ENCODE measurements at places on chromosomes 2 and 18.

DNA sequence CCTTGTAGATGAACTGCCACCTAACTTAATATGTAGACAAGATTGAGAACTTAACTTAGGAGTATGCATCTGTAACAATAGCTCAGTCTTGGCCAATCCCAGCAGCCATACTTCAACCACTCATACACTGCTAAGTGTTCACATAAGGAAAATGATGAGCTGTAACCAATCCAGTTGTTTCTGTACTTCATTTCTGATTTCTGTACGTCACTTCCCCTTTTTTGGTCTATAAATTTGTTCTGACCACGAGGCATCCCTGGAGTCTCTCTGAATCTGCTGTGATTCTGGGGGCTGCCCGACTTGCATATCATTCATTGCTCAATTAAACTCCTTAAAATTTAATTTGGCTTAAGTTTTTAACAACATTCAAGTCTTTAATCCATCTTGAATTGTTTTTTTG, 6.4 kb downstream of the SH3YL1 start:
- no peak for DNase-seq

GRCh38 chr18:53817976-53818950, 406.2 kb downstream of the MBD2 start:
- DNase-seq: no peak

DNA sequence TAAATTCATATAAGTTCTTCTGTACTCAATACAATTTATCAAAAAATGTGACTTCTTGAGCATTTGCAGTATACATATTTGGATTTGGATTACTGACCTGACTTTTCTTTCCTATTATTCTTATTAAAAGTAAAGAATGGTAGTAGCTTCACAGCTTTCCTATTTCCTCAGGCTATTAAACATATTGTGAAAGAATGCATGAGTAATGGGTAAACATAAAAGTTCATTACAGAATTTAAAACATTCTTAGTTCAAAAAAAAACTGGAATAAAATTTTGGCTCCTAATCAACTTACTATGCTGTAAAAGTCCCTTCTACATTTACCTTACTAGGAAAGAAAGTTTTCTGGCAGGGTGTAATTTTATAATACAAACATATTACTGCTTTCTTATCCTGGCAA, 27.3 kb upstream of the C2orf66 start:
- DNase-seq: no peak

DNA sequence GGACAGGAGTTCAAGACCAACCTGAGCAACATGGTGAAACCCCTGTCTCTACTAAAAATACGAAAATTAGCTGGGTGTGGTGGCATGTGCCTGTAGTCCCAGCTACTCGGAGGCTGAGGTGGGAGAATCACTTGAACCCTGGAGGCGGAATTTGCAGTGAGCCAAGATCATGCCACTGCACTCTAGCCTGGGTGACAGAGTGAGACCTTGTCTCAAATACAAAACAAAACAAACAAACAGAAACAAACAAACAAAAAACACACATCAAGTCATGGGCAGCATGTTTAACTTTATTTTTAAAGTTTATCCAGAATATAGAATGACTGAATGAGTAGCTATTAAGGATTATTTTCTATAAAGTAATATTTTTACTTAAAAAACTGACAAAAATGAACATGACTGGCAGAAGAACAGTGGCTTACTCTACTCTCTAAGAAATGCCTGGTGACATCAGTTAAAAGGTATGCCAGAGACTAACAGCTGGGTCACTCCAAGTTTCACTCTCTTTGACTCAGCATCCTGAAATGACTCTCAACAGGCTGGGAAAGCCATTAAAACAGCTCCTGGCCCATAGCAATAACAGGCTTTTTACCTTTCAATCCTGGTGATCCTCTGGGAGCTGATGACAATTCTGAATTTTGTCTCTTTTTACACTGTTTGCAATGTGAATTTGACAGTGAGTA, 281.6 kb upstream of the STON1 start:
- no peak for DNase-seq

DNA sequence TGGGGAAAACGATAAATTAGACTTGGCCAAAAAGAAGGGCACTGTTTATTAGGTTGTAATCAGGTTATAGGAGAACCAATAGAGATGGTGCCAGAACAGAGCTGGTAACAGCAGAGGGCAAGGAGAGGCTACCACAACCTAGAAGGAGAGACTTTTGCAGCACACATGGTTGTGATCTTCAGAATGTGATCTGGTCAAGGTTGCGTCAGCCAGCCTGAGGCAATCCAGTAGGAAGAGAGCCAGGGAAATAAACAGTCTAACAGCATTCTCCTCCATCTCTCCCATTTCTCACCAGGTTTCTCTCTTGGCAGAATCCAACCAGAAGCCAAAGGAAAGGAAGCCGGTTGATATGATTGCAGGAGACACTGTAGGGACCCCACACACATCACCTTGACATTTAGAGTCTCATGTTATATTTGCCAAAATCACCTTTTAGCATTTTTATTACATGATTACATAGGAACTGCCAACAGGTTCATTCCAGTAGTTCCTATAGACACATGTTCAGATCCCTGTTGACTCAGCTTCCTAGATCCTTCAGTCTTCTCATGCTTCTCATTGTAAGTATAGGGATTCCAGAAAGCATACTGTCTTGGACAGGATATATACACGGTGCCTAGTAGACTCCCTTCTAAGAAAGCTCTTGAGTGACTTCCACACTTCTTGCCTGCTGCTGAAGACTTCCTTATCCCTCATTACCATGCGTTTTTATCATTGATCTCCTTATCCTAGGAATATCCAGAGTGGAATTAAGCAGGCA, 17.6 kb upstream of the SPATS2L start:
- DNase-seq: no peak

GRCh38 chr2:100146657-100146960, 4.2 kb upstream of the AFF3 start:
- DNase-seq: no peak

- DNase-seq: no peak
Measured at GRCh38 chr2:18834341-18834740, 245.0 kb upstream of the NT5C1B start.

DNA sequence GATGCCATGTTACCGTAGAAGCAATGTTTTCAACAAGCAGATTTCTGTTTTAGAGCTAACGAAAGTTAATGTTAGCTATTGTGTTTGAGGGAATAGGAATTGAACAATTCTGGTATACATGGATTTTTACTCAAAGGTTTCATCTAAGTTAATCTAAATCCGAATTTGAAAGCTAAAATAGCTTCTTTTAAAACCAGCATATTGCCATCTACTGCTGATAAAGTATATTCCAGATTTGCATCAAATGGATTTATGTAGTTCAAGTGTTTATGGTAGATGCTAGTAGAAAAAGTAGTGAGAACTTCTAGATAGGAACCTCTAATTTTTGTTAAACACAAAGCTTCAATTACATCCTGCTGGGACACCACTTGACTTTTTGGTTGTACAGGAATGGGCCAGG, 1569.5 kb upstream of the NXPH2 start:
- no peak for DNase-seq

DNA sequence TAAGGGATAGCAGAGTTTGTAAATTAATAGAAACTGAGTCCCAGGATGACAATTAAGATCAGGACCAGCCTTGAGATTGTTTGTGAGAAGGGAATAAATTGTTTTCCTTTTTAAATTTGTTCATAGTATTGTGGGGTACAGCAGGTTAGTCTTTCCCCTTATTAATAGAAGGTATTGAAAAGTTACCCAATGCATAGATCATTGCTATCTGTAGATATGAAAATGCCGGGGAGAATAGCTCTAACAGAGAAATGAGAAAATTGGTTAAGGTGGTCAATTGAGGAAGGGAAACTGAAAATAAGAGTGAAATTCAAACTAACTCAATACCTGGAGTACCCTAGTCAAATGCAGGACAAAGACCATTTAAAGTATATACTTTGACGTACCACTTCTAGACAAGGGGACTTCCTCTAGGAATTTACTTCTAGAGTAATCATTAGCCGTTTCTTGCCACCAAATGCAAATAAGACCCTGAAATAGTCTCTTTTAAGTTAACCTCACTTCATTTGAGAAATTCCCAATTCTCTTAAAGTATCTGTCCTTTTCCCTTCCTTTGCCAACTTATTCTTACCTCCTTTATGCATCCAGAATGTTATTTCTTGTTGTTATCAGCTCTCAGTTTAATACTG, 1224.4 kb upstream of the LRRTM1 start:
- DNase-seq: no peak

DNA sequence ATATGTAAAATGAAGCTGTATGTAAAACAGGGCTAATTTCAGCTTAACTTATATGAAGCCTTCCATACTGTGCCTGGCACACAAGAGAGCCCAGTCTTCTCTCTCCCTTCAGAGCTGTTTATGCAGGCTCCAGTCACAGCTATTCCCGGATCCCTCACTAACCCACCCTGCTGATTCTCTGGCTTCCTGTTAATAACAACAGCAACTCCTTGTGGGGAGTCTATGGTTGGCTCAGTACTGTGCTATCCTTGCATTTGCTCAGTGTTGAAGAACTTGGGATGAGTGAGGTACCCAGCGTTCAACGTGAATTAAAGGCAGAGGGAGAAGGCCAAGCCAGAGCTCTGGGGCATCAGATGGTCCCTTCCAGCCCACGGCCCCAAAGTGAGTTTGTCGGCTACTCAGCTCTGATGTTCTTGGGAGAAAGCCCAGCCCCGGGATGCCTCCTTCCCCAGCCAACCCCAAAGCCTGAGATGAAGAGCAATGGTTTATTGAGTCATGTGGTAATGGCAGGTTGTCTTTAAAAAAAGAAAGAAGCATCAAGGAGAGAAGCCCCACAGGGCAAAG, 43.2 kb downstream of the PSD4 start:
- no peak for DNase-seq

- DNase-seq: no peak
Measured at GRCh38 chr2:66509326-66509811, 74.4 kb downstream of the MEIS1 start.

- no peak for DNase-seq
Measured at GRCh38 chr2:140786585-140786984, 1344.2 kb downstream of the LRP1B start.

GRCh38 chr18:10320791-10321190, 133.6 kb upstream of the APCDD1 start:
- no peak for DNase-seq

GRCh38 chr2:148674063-148675020, 29.8 kb downstream of the EPC2 start:
- no peak for DNase-seq

DNA sequence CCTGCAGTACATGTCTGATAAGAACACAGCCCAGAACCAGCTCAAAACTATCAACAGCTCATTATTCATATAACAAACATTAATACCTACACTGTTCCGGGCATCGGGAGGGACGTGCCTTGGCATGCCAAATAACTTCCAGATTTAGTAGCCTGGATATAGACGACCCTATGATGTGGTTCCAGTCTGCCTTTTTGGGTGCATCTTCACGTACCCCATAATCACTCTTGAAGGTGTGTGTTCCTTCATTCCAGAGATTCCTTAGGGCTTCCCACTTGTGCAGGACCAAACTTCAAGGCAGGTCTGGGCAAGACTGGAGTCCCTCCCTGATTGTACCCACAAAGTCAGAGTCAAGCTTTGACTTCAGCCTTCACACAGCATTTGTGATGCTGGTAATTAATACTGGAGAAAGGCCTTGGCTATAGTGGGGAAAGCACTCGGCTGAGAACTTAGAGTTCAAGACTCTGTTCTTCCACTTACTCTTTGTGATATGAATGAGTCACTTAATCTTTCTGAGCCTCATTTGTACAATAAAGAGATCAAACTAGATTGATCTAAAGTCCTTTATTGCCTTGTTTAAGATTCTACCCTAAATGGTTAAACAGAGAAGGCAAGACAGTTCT, 27.7 kb upstream of the SPATS2L start:
- DNase-seq: no peak

- DNase-seq: peak; percentile 59
Measured at GRCh38 chr2:143128681-143129580, at the start of gene ARHGAP15. TSS of gene ARHGAP15 (plus strand) at chr2:143129419.

DNA sequence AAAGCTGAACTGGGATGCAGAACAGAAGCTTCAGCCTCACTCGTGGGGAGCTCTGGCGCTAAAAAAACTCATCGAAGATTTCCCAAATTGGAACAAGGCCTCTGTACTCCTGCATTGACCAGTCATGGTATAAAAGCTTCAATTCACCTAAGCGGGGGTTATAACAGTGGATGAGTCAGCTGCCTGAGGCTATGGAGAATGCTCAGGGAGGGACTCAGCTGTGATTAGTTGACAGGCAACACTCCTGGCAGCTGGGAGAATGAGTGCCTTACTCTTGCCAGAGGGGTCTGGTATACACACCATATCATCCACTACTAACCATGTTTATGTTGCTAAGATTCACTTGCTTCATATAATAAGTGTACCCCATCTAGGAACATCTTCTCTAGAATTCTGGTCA, 350.6 kb upstream of the VRK2 start:
- DNase-seq: no peak

GRCh38 chr2:134943540-134943939, 24.9 kb downstream of the CCNT2 start:
- no peak for DNase-seq

DNA sequence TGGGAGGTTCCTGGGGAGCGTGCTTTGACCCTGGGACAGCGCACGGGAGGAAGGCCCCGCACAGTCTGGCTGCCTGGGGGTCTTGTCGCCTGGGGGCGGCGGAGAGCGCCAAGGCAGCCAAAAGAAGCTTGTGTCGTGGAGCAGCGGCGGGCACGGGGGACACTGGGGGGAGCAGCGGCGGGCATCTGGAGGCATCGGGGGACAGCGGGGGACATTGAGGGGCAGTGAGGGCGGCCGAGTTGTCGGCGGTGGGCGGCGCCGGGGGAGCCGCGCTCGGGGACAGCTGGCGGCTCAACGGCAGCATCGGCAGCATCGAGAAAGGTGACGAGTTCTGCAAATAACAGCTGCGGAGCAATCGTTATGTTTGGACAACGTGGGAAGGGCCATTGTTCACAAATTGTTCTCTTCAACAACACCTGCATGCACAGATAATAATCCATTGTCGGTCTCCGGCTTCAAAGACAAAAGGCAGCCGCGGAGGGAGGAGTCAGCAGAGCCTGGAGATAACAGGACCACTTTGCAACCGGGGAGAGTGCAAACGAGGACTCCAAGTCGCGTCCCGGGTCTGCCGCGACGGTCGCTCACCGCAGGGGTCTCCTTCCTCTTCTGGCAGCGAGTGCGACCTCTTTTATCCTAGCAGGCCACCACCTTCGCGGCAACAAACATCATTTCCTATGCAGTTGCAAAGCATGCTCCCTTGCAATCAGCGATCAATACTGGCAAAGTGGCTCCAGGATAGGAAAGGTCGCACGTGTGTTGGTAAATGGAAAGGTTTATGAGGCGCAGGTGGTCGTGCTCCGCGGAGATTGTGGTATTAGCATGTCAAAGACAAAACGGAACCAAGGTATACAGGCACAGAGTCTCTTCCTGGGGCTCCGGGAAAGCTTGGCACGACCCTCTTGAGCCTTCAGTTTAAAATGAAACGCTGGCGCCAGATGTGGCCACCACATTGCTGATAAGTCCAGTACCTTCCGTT, 132.3 kb upstream of the DLX2 start:
- DNase-seq: no peak

Data from stimulated activated CD8-positive, alpha-beta memory T cell treated with anti-CD3 and anti-CD28 coated beads, Interleukin-7, amount 100 ng/mL, for 4 hours (primary cell).